Urinary bladder (tissue), 4 donors: ENCODE measurements at places on chromosomes 2 and 18. TPM values are rescaled to one million over a fixed set of nuclear protein-coding genes. Genes with fewer than 3 reads are reported as not detected.

The DPYSL5 gene
- polyA plus RNA-seq, result 0.43 TPM

The ACTG2 gene
- polyA plus RNA-seq, result 7,901 TPM

DNA sequence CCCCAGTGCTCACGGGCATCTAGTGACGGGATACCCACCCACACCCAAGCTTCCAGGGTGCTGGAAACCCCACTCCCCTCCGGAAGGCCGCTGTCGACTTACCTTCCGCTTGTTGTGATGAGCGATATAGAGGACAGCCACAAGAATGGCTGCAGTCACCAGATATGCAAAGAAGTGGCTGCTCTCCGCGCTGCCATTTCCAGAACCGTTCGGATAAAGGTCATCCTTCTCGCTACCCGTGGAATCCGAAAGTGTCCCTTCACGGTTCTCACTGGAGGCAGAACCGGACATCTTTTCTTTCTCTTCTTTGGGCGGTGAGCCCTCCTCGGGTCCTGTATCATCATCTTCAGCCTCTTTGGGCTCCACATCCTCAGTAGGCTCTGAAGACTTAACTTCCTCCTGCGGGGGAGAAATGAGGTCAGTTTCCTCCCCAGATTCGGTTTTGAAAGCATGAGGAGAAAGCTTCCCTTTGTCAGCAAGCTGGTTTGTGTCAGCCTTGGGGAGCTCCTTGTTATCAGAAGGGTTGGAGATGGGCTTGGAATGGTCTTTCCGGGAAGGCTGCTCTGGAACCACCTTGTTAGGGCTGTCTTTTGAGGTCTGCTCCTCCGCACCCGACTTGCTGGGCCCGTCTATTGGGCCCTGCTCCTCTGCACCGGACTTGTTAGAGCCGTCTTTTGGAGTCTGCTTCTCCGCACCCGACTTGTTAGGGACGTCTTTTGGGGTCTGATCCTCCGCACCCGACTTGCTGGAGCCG lies 1.2 kb downstream of the TGOLN2 start:
- DNase-seq, result no peak

DNA sequence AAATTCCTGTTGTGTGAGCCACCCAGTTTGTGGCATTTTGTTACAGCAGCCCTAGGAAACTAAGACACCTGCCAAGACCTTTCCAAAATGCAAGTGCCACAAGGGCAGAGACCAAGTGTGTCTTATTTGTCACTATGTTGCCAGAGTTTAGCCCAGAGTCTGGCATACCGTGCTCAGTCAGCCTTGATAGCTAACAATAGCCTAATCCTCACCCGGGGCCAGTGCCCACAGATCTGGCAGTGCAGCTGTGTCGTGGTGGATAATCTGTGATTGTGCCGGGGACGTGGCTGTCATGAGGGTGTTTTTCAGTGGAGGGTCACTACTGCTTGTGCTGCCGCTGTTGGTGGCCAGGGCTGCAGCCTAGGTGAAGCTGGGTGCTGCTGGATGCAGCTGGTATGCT lies 53.5 kb downstream of the MEP1B start:
- DNase-seq, result no peak

DNA sequence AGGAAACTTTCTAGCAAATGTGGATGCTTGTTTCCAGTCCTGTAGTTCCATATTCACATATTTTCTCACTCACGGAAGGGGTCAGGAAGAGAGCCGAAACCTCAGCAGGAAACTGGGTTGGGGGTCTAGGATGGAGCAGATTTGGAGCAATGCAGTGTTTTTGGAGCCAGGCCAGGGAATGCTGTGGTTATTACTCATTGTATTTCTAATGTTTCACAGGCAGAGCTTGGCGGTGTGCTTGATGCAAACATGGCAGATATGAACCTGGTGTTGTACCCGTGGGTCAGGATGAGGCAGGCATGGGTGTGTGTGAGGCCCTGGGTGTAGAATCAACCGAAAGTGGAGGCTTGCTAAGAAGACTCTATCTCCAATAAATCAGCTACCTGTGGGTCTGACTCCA lies 34.6 kb upstream of the ACKR3 start:
- no peak for DNase-seq

DNA sequence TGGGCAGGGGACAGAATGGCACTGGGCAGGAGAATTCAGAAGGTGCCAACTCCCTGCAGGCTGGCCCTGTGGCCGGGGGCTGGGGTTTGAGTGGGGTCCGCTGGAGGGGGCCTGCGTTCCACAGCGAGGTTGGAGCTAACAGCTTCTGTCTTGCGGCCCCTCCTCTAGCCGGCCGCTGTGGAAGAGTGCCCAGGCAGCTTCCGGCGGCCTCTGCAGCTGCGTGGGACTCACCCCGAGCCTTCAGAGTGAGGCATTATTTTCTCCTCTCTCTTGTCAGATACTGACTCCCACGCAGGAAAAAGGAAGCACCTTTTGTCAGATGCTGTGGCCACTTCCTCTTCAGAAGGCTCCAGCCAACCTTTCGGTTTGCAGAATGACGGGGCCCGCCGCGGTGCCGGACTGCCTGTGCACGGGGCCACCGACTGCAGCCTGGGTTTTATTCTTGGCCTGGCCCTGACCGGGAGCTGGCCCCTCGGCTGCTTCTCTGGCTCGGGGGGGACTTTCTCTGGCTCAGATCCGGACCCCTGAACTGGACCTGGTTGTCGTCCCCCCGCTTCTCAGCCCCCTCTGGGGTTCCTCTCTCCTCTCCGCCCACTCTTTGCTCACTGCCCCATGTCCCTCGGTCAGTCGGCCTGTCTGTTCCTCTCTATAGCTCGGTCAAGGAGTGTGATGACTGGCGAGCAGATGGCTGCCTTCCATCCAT lies 40.1 kb downstream of the ARHGAP25 start:
- no peak for DNase-seq

GRCh38 chr18:63051928-63052327 lies 267.6 kb downstream of the BCL2 start:
- no peak for DNase-seq
